D341Med (cell line): ENCODE measurements at places on chromosomes 6 and 20.
A peak's percentile ranks its signal among the peaks of the same experiment; 100 is the strongest.

DNA sequence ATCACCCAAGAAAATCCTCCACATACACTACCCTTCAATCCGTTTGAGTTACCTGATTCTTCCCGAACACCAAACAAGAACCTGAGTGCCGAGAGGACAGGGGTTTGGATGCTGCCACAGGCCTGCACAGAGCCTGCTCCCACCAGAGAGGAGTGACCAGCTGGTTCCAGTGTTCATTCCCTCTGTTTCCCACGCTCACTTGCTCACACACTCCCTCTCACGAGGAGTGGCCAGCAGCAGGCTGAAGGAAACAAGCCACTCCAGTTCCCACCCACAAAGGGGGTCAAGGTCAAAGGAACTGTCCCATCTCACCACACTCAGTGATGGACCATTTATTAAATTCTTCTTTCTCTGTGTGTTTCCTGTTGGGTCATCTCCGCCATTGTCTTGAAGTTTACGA, 97.2 kb upstream of the SNX9 start:
- DNase-seq = no peak

- no peak for DNase-seq
Observed at GRCh38 chr20:20772497-20773085, 60.1 kb upstream of the RALGAPA2 start.

- DNase-seq = no peak
Observed at GRCh38 chr6:36120539-36120938, 9.8 kb upstream of the MAPK13 start.

DNA sequence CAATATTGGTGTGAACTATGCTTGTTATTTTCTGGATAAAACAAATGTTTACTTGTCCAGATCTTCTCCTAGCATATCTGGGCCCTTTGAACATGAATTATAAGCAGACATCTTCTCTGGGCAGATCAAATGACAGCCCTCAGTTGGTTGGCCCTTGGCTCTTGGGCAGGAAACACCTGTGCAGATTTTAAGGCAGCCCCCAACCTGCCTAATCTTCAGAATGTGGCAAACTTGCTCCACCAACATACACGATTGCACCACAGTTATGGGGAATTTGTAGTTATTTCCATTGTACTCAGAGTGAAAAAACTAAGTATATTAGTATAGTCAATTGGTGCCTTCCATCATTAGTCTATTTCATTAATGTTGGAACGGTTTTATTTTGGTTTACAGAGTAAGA, 94.9 kb upstream of the KCNK16 start:
- no peak for DNase-seq

DNA sequence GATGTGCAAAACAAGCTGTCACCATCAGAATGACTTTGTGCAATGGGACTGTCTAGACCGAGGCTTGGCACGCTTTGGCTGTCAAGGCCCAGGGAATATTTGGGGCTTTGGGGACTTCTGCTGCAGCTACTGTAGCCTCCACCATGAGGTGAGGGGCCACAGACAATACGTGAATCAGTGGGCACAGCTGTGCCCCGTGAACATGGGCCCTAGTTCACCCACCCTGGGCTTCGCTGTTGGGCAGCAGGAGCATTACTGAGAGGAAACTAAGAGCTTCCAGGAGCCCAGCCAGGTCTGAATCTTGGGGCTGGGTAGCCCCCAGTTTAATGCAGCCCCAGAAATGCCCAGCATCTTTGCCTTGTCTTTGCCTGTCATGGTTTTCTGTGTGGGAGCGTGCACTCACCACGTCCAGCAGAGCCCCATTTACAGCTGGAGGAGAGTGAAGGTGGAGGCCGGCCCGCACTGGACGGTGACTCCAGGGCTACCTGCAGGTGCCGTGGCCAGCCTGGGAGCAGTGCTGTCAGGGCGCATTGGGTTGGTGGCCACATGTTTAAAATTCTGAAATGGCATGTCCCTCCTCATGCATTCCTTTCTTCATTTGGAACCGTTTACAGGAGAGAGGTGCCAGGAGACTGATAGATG, 34.7 kb downstream of the DUSP22 start:
- DNase-seq = no peak

DNA sequence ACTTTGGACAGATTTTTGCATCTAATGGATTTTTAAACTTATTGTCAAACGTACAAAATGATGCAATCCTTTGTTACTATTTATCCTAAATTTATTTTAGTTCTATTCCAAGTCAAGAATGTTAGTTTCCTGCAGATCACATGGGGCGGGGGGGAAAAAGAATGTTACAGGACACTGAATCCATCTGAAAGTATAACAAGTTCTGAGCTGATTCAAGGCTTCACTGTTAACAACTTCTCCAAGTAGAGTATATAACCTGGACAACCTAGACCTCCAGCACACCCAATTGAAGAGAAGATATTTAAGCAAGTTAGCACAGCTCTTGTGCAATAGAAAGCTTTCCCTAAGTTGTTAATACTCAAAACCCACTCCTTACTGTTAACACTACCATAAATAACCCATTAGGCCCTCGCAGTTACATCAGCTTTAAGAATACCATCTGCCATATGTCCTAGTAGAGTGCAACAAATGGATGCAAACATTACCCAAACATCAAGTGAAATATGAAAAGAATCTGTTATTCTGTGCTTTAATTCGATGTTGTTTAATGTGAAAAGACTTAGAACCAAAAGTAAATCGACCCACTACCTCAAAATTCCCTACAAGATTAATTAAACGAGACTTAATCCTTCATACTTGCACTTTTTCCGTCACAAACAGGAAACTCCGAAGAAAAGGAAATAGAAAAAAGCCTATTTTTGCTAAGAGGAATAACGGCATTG, 1.3 kb downstream of the SEC63 start:
- DNase-seq = no peak

- DNase-seq = no peak
Observed at GRCh38 chr6:21019614-21020013, 485.4 kb downstream of the CDKAL1 start.

GRCh38 chr20:5033566-5033965, 32.3 kb upstream of the SLC23A2 start:
- DNase-seq = no peak

- DNase-seq = peak; percentile 79
Observed at GRCh38 chr6:44304282-44305199, 8.6 kb downstream of the AARS2 start.

GRCh38 chr6:27136978-27137814, 110.3 kb upstream of the PRSS16 start:
- DNase-seq = no peak

- DNase-seq = no peak
Observed at GRCh38 chr20:58707770-58708169, 15.2 kb downstream of the NPEPL1 start.

DNA sequence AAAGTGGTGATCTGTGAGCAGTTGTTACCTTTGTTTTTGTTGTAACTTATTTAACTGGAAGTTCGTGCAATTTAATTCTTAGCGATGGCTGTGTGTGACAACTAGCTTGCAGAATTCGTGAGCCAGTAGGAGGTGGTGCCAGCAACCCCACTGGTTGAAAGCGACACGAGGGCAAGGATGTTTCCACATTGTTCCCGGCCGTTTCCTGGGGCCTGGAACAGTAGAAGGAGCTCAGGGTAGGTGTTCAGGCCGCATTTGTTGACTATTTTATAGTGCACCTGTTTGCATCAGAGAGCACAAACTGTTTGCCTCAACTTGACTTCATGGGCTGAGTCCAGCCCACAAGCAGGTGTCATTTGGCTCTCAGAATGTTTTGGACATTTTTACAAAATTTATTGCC, 112.1 kb upstream of the PTPN1 start:
- DNase-seq = no peak

GRCh38 chr20:35314816-35315631, 22.8 kb upstream of the FAM83C start:
- DNase-seq = no peak

DNA sequence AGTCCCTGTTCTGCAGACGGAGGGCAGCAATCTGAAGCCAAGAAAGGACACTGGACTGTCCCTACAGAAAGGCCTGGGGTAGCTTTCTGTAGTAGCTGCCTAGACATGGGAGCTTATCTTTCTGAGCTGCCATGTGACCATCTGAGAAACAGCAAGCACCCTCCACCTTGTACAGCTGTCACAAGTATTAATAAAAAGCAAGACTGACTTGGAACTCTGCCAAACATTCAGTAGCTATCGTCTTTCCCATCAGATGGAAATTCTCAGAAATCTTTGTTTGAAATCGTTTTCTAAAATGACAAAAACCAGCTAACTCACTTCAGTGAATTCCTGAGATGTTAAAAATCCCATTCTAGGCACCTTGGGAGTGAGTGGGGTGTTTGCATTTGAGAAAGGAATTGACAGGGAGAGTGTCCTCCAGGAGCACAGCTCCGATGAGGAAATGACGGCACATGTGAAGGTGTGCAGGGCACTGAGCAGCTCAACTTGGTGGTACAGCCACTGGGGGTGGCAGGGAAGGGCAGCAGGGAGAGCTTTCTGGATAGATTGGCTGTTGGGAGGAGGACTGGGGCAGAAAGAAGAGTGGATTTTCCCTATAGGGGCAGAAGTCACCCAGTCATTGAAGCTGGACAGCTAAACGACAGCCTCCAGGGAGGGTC, 24.5 kb downstream of the ACSS1 start:
- no peak for DNase-seq

DNA sequence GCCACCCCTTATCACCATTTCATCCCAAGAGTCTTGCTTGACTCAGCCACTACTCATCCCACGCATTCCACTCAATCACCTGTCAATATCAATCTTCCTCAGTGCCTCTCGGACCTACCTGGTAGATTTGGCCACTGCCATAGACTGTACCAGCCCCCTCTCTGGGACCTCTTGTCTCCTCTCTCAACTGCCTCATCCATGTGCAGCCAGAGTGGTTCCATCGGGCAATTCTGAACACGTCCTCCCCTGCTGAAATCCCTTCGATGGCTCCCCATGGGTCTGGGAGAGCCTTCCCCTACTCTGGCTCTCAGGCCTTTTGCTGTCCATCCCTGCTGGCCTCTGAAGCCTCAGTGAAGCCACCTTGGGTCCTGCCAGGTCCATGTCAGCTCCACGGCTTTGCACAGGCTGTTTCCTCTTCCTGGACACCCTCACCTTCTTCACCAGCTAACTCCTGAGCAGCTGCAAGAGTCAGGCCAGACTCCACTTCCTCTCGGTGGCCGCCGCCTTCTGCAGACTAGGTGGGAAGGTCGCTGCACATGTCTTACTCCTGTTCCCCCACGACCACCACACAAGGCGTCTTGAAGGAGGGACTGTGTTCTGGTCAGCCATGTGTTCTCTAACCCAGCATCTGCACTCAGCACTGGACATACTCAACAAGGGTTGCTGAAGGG, 120.4 kb downstream of the TOX2 start:
- no peak for DNase-seq

GRCh38 chr20:266596-267562, 9.4 kb downstream of the DEFB132 start:
- DNase-seq = peak; percentile 96

- DNase-seq = peak; percentile 52
Observed at GRCh38 chr20:3406481-3407039, 909 bp downstream of the DNAAF9 start.

- no peak for DNase-seq
Observed at GRCh38 chr20:60066438-60066823, 108.2 kb downstream of the CDH26 start.

GRCh38 chr6:17466147-17466546, 72.8 kb downstream of the CAP2 start:
- DNase-seq = no peak

DNA sequence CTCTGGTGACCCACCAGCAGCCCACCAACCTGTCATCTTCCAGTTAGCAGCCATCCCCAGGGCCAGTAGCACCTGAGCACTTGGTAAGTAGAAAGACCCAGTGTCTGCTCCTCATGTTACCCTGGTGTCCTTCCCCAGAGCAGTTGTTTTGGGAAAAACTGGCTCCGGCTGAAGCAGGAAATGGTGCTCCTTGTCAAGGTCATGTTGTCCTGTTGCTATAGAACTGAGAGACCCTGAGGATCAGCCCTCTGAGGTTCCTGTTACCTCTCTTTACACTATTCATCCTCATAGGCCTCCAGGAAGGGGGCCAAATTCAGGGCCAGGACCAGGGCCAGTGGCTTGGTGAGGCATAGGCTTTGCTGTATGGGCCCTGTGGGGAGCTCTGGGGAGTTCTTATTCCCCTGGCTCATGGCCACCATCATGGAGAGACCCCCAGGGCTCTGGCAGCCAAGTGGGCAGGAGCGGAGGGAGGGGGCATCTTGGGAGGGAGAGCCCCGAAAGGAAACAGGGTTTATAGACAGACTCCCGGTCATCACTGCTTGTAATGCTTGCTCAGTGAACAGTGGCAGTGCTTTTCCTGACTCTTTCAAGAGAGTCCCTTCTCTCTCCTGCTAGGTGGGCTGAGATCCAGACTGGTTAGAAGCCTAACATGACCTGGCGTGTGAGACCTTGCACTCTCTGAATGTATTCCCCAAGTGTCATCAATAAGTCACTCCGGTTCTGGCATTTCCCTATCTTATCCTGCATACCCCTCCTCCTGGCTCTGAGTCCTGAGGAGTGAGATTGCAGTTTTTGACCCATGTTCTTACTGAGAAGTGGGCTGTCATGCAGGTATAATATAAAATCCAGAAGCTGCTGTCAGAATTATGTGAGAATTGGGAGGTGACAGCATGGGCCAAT, 50.7 kb downstream of the PPARD start:
- DNase-seq = no peak

GRCh38 chr20:23301436-23302050, 49.0 kb upstream of the NXT1 start:
- no peak for DNase-seq

DNA sequence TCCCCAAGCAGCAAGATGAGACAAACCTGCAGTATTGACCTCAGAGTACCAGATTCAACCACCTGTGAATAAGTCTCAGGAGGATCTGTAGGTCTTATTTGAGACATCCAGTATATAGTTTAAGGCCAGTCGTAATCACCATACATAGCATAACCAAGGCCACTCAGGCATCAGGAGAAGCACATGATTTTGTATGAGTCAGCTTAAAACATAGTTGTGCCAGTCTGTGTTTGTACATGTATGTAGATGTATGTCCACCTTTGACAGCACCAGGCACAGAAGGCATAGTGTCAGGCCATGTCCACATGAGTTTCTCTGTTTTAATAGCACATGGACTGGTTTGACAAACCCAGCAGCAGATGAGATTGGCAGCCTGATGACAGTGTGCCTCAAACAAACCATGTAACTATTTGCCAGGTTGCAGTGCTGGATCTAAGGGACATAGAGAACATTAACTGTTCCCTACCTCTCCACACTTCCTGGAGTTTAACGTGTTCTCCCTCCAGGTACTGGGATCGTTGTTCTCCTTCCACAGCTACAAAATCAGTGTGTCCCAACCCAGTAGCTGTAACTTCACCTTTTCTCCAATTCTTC, 8.6 kb upstream of the ASIP start:
- DNase-seq = no peak

- no peak for DNase-seq
Observed at GRCh38 chr20:56861590-56861989, 232.5 kb downstream of the TFAP2C start.

DNA sequence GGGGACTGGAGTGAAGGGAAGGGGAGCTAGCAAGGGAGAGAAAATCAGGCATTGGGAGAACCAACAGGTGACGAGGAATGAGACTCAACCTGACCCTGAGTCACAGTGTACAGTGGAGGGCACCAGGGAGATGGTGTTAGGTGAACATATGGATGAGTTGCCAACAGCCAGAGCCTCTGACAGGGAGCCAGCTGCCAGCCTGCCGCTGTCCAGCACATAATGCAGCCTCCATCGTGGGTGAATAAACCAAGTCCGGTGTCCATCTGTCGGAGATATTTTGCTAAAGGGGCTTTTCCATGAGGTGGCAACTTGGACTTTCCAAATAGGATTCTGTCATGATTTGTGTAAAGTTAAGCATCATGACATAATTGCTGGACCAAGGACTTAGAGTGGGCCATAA, 88.1 kb downstream of the CDH4 start:
- DNase-seq = no peak

- no peak for DNase-seq
Observed at GRCh38 chr6:107603006-107603370, 113.1 kb downstream of the SOBP start.
